Putamen (tissue), 1 donor: ENCODE measurements at places on chromosomes 5 and 9.
A peak's percentile ranks its signal among the peaks of the same experiment; 100 is the strongest.

- no peak for DNase-seq
These were observed 23.4 kb downstream of the PHF2 start for GRCh38 chr9:93599571-93600403.

DNA sequence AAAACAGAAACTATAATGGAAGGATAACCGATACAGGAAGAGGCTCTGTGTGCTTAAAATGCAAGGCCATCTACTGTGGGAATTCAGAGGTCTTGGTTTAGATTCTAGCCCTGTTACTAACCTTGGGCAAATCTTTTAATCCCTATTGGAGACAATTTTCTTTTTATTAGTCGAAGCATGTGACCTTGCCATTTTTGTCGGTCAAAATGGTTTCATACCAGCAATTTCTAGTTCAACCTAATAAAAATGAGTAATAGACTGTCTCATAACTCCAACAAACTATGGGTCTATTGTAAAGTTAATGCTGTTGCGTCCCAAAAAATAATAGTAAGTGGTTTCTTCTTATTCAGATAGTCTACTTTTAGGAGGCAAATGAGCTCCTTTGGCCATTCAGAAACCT is 38.4 kb downstream of the PRR16 start:
- DNase-seq, result no peak

DNA sequence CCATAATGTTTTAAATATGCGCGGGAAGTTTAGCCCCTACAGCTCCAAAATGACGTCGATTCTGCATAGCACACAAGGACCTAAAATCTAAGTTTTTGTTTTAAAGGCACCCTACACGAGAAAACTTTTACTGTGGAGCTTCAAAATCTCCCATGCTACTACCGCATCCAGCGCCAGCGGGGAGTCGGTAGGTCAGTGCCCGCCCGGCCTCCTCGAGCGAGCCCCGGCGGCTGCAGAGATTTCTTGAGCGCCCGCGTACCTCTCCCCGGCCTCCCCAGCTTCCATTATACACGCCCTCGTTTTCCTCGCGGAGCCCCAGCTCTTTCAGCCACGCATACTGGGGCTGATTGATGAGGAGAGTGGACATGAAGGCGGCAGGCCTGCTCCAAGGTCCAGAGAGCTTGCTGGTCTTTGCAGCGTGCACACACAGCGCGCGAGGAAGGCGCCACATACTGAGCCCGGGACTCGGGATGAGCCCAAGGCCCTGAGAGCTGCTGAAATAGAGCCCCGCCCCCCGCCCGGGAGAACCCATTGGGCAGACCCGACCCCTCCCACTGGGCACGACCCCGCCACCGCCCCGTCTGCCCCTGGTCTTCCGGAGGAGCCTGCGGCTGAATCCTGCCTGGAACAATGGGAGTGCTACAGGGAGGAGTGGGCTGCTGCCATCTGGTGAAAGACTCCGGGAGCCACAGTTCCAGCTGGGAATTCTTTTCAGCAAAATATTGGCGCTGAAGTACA is at the start of gene ALDH7A1:
TSS of gene ALDH7A1 (minus strand) at position 472 of the 738 bp plus-strand sequence. CDS start at position 451, 21 bp downstream.
- DNase-seq, result peak; percentile 90

- DNase-seq, result no peak
These were observed 37.3 kb downstream of the ARHGAP26 start for GRCh38 chr5:142807372-142807911.

DNA sequence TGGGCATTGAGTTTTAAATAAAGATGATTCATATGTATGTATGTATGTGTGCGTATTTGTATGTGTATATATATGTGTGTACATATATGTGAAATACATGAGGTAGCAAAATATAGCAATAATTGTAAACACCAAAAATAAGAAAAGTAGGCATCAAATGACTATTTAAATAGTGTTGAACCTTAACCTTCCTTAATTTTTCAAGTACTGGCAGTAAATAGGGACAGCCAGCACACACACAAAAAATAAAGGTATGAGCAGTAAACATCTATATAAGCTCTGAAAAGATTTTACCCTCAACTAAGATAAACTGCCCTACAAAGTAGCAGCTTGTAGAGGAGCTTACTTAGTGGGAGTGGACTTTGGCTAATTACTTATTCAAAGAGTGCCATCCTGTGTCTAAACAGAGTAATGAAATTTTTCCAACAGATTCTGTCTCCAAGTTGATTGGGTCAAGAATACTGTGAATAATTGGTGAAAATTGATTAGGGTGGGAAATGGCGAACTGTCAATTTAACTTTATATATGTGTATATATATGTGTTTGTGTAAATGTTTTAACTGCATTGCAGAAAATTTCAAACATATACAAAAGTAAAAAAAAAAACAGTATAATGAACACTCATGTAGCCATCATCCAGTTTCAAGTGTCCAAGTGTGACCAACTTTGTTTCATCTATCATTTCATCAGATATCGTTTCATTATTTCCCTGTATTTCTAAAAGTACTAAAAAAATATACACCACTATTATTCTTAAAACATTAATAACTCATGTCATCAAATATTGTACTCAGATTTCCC is 2.0 kb upstream of the ADAMTS6 start:
- DNase-seq, result peak; percentile 61

DNA sequence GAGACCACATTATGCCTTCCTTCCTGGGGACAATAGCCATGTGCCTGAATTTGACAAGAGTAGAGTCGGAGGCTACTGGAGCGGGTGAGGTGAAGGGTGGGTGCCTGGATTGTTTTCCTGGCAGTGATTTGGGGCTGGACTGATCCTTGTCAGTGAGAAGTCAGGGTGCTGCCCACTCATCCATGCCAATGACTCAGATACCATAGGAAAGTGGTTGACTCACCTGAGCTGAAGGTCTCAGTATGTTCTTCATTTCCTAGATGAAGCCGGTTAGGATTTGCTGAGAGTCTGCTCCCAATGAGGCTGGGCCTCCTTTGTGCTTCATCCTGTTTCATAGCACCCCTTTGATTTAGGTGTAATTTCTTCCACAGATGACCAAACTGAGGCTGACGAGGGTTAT is 366.0 kb downstream of the KDM4C start:
- DNase-seq, result no peak

- DNase-seq, result no peak
These were observed 69.1 kb downstream of the PPARGC1B start for GRCh38 chr5:149799119-149799623.

- DNase-seq, result no peak
These were observed 16.1 kb upstream of the RAI14 start for GRCh38 chr5:34639852-34640626.

DNA sequence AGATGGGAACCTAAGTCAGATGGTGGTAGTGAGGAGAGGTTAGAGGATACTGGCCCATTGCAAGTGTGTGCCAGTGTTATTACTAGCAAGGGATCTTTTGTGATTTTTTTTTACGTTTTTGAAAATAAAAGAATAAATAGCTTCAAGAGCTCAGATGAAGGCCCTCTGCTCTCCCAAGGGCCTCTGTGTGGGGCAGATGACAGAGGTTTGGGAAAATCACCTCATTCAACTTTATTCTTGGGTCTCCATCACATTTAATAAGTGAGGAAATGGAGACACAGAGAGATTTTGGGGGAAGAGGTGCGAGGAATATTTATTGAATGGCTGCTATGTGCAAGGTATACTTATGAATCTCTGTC is 10.1 kb upstream of the TRAF1 start:
- DNase-seq, result no peak

DNA sequence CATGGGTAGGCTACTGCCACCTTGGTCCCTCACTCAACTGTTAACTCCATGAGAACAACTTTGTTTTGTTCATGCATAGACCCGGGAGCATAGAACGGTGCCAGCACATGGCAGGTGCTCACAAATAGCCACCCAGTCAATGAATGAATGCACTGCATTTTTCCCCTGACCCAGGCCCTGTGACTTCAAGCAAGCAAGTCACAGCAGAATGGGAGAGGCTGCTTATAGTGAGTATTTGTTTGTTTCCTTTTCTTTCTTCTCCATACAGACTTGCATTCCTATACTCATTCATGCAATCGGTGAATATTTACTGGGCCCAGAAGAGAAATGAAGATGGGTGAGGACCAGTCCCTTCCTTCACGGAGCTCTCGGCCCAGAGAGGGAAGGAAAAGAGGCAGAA is 62.0 kb downstream of the SHB start:
- no peak for DNase-seq

GRCh38 chr9:131255676-131256197 is 20.6 kb downstream of the FAM78A start:
- no peak for DNase-seq

DNA sequence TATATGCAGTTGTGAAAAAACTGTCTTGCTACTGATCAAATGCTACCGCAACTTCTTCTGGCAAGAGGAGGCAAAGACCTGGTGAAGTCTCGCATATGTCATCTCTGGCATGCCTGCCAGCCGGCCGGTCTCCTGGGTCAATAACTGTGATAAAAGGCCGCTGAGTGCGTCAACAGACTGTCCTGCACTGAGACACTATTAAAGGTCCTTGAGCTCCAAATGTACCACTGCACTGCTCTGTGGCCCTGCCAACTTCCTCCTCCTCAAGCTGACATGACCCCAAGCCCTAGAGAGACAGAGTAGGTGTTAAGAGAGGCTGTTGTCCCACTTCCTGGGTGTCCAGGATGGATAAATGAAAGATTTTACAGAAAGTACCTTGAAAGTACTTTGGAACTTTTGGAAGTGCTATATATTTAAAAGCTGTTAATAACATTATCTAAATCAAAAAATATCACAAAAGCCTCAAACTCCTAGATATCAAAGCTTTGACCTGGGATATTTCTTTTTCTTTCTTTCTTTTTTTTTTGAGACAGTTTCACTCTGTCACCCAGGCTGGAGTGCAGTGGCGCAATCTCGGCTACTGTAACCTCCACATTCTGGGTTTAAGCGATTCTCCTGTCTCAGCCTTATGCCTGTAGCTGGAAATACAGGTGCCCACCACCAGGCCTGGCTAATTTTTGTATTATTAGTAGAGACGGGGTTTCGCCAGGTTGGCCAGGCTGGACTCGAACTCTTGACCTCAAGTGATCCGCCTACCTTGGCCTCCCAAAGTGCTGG is 31.5 kb downstream of the RAPGEF1 start:
- no peak for DNase-seq

- no peak for DNase-seq
These were observed 36.8 kb upstream of the TEX48 start for GRCh38 chr9:114718801-114719221.
